ENCODE measurements at places on chromosomes 2 and 18.

- H3K4me3 ChIP-seq = no peak overlapping the region
- H3K27ac ChIP-seq = no peak overlapping the region
- DNase-seq = no peak
- H3K27me3 ChIP-seq = no peaks in the 10 kb centered on the region
- no peaks in the 10 kb centered on the region for H3K36me3 ChIP-seq
- no peaks in the 10 kb centered on the region for H3K4me1 ChIP-seq
Measured at GRCh38 chr2:86695053-86695691, 24.9 kb upstream of the RMND5A start.

- no peaks in the 10 kb centered on the region for H3K27me3 ChIP-seq
- H3K36me3 ChIP-seq = peaks cover 20% of the 10 kb centered on the region
- H3K4me1 ChIP-seq = peaks cover 79% of the 10 kb centered on the region
- H3K4me3 ChIP-seq = no peak overlapping the region
- H3K27ac ChIP-seq = no peak overlapping the region
Measured at GRCh38 chr2:120761911-120762310, 26.2 kb downstream of the GLI2 start.

DNA sequence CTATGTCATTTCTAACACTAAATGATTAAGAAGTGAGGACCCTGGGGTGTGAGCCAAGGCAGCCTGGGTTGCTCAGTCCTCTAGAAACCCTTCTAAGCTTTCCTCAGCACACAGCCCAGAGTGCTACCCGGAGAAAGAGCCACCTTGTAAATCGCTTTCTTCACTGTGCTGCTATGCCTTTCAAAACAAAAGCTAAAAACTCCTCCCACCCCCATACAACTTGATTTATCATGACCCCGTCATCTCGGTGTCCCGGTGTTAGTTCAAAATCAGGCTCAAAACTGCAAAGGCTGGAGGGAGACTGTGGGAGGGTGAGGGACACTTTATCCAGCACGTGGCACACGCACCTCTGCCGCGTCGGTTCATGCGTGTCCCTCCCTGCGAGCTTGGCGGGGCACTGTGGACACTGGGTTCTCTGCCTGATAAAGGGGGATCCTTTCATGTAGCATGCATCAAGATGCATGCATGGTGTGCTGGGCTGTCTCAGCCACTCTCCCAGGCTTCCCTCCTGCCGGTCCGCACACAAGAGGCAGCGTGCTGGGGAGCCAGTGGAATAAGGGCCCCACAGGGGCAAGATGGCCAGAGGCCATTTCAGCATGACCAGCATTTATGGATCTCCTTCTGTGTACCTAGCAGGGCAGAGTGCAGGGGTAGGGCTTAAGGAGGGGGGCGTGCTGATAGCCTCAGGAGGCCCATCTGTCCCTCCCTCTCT lies 170.4 kb downstream of the SMAD7 start:
- peaks cover 100% of the 10 kb centered on the region for H3K36me3 ChIP-seq
- H3K4me1 ChIP-seq = peaks cover 31% of the 10 kb centered on the region
- no peak overlapping the region for H3K4me3 ChIP-seq

GRCh38 chr2:168825126-168825525 lies 22.7 kb downstream of the NOSTRIN start:
- no peaks in the 10 kb centered on the region for H3K36me3 ChIP-seq
- no peak for DNase-seq
- H3K4me3 ChIP-seq = no peak overlapping the region
- no peaks in the 10 kb centered on the region for H3K27me3 ChIP-seq

DNA sequence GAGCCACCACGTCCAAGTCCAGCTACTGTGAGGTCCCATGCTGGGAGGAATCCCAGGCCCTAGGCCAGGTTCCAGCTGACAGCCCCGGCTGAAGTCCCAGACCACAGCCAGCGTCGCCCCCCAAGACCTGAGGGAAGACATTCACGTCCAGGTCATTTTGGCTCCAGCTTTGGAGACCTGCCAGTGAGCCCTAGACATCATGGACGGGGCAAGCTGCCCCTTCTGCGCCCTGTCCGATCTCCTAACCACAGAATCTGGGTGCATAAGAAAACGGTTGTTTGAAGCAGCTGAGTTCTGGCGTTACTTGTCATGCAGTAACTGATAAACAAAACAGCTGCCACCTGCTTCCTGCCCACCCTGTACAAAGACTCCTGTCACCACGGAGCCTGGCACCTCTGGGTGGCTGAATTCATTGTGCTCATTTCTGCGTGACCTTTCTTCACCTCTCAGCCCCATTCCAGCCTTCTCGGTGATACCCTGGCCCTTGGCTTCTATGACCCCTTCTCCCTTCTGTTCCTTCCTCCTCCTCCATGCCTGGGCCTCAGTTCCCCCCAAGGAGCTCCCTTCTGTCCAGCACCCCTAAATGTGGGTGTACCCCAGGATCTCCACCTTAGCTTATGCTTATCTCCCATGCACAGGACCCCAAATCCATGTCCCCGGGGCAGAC lies 72.6 kb upstream of the SMAD7 start:
- H3K4me3 ChIP-seq = no peak overlapping the region
- peaks cover 18% of the 10 kb centered on the region for H3K4me1 ChIP-seq
- H3K27me3 ChIP-seq = no peaks in the 10 kb centered on the region
- H3K36me3 ChIP-seq = no peaks in the 10 kb centered on the region
- DNase-seq = peak; percentile 29

DNA sequence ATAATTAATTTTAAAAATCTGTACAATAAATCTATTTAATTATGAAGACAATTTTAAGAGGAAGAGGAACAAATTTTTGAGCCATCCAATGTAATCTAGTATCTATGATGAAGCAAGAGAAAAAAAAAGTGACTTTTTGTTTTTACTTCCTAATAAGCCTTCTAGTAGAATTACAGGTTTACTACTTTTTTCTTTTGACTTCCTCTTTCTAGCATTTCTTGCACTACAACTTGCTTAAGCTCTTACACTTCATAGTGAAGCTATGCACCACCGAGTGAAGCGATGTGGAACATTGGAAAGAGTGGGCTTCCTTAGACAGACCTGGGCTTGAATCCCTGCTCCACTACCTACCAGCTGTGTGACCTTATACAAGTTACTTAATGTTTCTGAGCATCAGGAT lies 2.1 kb downstream of the SERPINB2 start:
- H3K27ac ChIP-seq = no peak overlapping the region
- peaks cover 6% of the 10 kb centered on the region for H3K4me1 ChIP-seq
- H3K4me3 ChIP-seq = no peak overlapping the region
- no peaks in the 10 kb centered on the region for H3K36me3 ChIP-seq

- H3K27ac ChIP-seq = no peak overlapping the region
- no peaks in the 10 kb centered on the region for H3K27me3 ChIP-seq
- no peak for DNase-seq
- H3K4me3 ChIP-seq = no peak overlapping the region
Measured at GRCh38 chr18:24611075-24611474, 150.6 kb downstream of the HRH4 start.

- no peaks in the 10 kb centered on the region for H3K36me3 ChIP-seq
- no peak for DNase-seq
- no peak overlapping the region for H3K27ac ChIP-seq
- H3K4me1 ChIP-seq = no peaks in the 10 kb centered on the region
- H3K27me3 ChIP-seq = no peaks in the 10 kb centered on the region
- H3K4me3 ChIP-seq = no peak overlapping the region
Measured at GRCh38 chr2:129656081-129656598, 323.3 kb upstream of the RAB6C start.

DNA sequence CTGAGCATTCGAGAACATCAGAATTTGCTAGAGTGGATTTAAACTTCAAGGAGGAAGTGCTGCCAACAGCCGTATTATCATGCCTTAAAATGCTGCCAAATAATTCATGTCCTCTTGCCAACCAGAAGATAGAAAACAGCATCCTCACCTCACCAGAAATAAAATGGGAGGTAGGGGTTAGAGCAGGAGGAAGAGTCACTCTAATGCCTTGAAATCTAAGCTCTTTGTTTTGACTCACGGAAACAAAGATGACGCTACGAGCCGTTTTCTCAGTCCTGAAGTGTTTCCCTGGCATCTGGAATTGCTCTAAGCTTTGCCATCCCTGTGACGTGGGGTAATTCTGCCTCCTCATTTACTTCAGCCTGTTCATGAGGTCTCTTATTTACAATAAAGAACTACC lies 97.1 kb downstream of the PRPF40A start:
- peaks cover 9% of the 10 kb centered on the region for H3K4me1 ChIP-seq
- peaks cover 8% of the 10 kb centered on the region for H3K36me3 ChIP-seq
- H3K4me3 ChIP-seq = no peak overlapping the region
- no peak for DNase-seq
- H3K27me3 ChIP-seq = no peaks in the 10 kb centered on the region
- H3K27ac ChIP-seq = no peak overlapping the region

GRCh38 chr2:64390586-64390985 lies 63.4 kb upstream of the LGALSL start:
- no peaks in the 10 kb centered on the region for H3K4me1 ChIP-seq
- no peak for DNase-seq
- H3K4me3 ChIP-seq = no peak overlapping the region

Measured in SJSA1 (cell line).